Stimulated activated CD4-positive, alpha-beta T cell treated with anti-CD3 and anti-CD28 coated beads, Interleukin-1b, Interleukin-23, amount 100 ng/mL, for 4 hours (primary cell): ENCODE measurements at places on chromosomes 12 and 14.

DNA sequence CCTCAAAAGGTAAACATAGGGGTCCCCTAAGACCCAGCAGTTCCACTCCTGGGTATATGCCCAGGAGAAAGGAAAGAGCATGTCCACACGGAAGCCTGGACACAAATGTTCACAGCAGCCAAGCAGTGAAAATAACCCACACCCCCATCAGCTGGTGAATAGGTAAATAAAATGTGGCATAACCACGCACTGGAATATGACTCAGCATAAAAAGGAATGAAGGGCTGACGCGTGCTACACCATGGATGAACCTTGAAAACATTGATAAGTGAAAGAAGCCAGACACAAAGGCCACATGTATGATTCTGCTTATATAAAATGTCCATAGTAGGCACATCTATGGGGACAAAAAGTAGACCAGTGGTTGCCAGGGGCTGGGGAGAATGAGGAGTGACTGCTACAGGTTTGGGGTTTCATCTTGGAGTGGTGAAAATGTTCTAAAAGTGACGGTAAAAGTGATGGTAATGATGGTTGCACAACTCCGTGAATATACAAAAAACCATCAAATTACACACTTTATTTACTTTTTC lies 3.8 kb upstream of the SCARB1 start:
- DNase-seq = no peak

GRCh38 chr14:57254884-57255283 lies 13.8 kb downstream of the EXOC5 start:
- DNase-seq = no peak

DNA sequence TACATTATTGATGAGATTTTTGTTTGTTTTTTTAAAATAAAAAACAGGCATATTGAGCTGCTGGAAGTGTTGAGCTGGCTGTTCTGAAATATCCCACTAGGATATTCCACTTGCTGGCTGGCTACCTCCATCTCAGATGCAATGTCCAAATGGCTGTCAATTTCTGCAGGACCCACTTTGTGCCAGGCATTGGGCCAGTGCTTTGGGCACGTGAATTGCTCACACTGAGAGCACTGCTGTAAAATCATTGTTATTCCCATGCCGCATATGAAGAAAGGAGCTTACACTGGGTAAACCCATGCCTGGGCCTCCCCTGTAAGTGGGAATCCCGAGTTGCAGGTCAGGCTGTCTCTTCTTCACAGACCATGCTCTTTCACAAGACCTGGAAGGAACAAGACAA lies 56.7 kb downstream of the RGS6 start:
- no peak for DNase-seq

- DNase-seq = no peak
Observed at GRCh38 chr12:129570796-129571400, 332.9 kb downstream of the TMEM132D start.
